Activated CD4-positive, alpha-beta T cell treated with anti-CD3 and anti-CD28 coated beads, Interleukin-2, amount 50 U/mL, for 24 hours (primary cell): ENCODE measurements at places on chromosomes 4 and X.

- no peak for DNase-seq
Measured at GRCh38 chr4:52421811-52422213, 237.3 kb downstream of the USP46 start.

GRCh38 chrX:20265726-20266681 lies 705 bp downstream of the RPS6KA3 start:
- DNase-seq: peak; percentile 1

GRCh38 chr4:90715242-90715641 lies 588.0 kb downstream of the CCSER1 start:
- no peak for DNase-seq

DNA sequence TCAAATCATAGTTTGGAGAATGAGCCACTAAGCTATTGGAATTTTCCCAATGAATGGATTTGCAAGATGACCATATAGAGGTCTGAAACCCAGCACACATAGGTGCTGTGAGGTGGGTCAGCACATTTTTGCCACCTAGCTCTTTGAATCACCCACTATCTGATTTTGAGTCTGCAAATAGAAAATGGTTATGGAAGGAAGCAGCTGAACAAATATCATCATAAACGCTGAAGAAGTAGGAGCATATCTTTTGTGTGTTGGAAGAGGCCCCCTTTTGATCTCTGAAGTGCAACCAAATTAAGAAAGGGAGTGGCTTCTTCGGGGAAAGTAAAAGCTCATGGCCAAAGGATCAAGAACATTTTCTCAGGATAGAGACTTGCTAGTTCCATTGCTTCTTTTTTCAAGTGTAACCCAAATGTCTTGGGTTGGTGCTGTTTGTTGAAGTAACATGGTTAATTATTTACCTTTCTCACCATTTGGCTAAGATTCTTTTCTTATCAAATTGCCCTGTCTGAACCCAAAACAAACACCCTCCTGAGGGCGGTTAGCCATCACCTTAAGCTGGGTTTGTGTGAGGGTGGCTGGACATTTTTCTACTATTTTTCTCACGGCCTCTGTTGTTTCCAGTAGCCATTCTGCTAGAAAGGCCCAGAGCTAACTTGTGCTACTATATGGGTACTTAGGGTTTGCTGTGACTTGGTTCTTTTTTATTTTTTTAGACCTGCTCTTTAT lies 18.4 kb upstream of the SORBS2 start:
- no peak for DNase-seq

GRCh38 chr4:3792813-3793212 lies 26.6 kb downstream of the ADRA2C start:
- no peak for DNase-seq

DNA sequence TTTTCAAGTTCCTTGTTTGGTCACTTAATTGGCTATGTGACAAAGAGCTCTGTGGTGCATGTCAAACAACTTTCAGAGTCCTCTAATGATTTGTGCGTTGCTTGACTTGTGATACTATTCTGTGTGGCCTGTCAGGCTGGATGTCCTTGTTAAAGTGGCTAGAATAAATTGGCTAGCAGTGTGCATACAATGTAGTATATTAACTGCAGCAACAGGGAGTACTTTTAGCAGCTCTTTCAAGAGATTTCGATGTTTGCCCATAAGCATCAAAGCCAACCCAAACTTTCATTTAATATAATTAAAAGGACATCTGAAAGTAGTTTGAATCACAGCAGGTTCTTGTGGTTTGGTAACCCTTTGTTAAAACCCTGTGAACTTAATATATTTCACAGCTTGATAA lies 718.9 kb downstream of the ADGRL3 start:
- no peak for DNase-seq
